ENCODE measurements at places on chromosomes 5 and 9.
A peak's percentile ranks its signal among the peaks of the same experiment; 100 is the strongest.

GRCh38 chr5:175837171-175837699, 34.1 kb upstream of the CPLX2 start:
- DNase-seq, result no peak

DNA sequence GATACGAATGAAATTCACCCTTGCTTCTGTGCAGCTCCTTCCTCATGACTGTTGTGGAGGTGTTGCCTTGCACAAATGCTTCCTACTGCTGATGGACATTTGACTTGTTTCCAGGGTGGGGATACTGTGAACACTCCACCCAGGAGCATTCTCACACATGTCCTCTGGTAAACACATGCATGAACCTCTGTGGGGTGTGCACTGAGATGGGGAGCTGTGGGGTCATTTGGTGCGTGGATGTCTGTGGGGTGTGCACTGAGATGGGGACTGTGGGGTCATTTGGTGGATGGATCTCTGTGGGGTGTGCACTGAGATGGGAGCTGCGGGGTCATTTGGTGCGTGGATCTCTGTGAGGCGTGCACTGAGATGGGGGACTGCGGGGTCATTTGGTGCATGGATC, 72.9 kb upstream of the IRX4 start:
- DNase-seq, result no peak

DNA sequence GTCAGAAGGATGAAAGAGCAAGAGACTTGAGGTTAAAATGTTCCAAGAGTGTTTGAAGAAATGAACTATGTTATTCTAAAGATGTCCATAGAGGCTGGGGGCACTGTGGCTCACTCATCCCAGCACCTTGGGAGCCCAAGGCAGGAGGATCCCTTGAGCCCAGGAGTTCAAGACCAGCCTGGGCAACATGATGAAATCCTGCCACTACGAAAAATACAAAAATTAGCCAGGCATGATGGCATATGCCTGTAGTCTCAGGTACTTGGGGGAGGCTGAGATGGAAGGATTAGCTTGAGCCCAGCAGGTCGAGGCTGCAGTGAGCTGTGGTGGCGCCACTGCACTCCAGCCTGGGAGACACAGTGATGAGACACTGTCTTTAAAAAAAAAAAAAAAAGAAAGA, 2.7 kb downstream of the AOPEP start:
- DNase-seq, result no peak

DNA sequence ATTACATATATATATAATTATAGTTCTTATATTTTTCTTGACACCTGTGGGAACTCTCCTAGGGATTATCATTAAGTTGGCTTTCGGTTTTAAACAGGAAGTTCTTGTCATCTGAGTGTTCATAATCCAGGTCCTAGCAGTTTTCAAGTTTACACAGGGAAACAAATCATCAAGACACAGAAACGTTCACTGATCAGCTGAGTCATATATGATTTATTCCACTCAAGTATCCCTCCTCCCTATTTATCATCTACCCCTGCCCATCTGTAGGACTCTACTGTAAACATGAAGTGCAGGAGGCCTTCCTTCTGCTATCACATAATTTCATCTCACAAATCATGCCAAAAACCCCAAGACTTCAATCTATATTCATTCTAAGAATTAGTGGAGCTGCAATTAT, 6.3 kb downstream of the SLC25A51 start:
- no peak for DNase-seq

- DNase-seq, result no peak
Measured at GRCh38 chr9:130833031-130833990, 1.7 kb upstream of the ABL1 start.

DNA sequence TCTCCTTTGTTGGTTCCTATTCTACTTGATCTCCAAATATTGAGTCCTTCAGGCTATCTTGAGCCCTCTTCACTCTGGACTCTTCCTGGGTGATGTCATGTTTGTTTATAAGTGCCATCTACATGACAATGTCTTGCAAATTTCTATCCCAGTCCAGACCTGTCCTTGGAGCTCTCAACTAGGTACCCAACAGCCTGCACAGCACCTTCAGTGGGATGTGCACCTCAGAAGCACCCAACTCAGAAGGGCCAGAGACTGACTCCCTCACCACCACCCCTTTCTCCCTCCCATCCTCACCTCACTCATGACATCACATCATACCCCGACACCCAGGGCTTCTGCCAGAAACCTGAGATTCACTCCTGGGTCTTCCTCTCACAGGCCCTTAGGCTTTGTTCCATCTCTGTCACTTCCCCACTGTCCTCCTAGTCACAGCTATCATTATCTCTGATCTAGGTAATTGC, 14.4 kb downstream of the TXN start:
- no peak for DNase-seq

DNA sequence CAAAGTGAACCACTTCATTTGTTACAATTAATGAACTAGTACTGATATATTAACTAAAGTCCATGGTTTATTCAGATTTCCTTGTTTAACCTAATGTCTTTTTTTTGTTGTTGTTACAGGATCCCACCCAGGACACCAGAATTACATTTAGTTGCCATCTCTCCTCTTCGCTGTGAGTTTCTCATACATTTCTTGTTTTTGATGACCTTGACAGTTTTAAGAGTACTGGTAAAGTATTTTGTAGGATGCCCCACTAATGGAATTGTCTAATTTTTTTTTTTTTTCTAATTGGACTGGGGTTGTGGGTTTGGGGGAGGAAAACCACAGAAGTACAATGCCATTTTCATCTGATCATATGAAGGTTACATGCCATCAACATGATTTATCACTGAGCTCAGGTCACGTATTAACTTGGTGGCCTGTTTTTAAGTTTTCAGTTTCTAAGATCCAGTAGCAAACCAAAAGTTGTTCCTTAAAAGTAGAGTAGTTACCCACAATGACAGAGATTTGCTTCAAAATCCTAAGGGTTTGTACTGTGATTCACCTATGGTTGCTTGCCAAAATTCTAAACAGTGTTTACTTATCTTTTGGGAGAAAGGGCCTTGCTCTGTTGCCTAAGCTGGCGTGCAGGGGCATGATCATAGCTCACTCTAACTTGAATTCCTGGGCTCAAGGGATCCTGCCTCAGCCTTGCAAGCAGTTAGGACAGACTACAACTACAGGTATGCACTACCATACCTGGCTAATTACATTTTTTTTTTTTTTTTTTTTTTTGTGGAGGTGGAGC, 4.5 kb upstream of the OTULIN start:
- no peak for DNase-seq

DNA sequence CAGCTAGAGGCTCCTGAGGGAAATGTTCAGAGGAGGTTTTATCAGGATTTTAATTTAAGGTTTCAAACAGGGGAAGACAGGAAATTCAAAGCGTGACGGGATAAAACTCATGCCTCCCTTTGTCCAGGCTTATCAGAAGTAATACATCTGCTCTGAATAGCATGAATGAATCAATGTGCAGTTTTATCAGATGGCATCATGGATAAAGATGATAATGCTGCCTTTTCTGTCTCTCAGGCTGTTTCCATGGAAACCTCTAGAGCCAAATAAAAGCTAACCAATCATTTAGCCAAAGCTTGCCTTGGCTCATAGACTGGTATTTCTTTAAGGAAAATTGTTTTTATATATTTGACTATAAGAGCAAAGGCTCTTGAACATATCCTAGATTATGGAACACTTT, 16.4 kb downstream of the MFAP3 start:
- DNase-seq, result no peak

- no peak for DNase-seq
Measured at GRCh38 chr9:117671468-117671867, 32.7 kb upstream of the TLR4 start.

GRCh38 chr5:96280946-96281393, 152.1 kb downstream of the PCSK1 start:
- no peak for DNase-seq

GRCh38 chr9:84823421-84824271, 154.1 kb downstream of the NTRK2 start:
- DNase-seq, result no peak

DNA sequence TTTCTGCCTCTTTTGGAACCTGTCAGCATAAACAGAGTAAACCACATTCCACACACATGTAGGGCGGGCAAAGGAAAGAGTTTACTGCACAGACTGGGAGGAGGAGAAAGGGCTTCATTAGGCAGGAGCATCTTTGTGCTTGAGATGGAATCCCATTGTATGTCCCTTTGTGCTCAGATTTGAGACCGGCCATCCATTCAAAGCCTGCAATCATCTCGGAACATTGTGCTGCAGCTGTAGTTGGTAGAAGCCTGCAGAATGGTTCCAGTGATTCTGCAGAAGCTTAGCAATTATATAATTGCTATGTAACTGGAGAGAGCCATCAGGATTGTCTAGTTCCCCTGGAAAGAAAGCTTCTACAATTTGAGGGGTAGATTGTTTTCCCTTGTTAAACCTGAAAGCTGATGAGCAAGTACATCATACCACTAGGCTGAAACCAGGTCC, 16.5 kb downstream of the ZNF462 start:
- DNase-seq, result no peak

GRCh38 chr9:101691657-101692056, 46.8 kb downstream of the GRIN3A start:
- DNase-seq, result no peak

DNA sequence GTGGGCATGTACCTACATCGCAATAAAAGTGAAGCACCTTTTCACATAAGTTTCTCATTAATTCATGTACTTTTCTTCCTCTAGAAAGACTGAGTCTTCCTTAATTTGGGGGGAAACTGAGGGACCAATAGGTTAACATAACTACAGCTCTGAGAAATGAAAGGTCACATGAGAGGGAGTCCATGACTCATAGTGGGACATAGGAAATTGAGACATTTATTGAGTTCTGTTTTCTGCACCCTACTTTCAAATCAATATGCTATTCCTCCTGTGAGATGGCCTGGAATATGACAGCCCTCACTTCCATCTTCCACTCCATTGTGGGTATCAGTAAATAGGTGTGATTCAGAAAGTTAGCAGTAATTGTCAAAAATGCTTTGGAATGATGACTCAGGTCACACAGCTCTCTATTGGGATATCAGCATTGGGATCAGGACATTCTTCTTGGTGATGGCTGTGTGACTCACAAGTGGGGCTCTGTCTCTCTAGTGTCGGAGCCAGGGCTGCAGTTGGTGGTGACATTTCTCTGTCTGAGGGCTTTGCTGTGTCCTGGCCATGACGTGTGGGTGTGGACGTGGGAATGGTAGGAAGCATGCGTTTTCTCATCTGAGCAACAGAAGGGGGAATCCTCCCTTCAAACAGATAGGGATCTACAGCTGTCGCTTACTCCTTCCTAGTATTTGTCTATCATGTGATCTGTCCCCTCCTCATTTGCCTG, 125.0 kb downstream of the TRIO start:
- DNase-seq, result no peak

- DNase-seq, result no peak
Measured at GRCh38 chr9:69036799-69037198, 1.2 kb downstream of the FXN start.

GRCh38 chr5:79235261-79235633, 684 bp upstream of the JMY start:
- peak; percentile 38 for DNase-seq

- no peak for DNase-seq
Measured at GRCh38 chr9:106758911-106759310, 104.1 kb upstream of the ZNF462 start.

GRCh38 chr9:80720579-80720978, 968.8 kb downstream of the TLE1 start:
- no peak for DNase-seq

DNA sequence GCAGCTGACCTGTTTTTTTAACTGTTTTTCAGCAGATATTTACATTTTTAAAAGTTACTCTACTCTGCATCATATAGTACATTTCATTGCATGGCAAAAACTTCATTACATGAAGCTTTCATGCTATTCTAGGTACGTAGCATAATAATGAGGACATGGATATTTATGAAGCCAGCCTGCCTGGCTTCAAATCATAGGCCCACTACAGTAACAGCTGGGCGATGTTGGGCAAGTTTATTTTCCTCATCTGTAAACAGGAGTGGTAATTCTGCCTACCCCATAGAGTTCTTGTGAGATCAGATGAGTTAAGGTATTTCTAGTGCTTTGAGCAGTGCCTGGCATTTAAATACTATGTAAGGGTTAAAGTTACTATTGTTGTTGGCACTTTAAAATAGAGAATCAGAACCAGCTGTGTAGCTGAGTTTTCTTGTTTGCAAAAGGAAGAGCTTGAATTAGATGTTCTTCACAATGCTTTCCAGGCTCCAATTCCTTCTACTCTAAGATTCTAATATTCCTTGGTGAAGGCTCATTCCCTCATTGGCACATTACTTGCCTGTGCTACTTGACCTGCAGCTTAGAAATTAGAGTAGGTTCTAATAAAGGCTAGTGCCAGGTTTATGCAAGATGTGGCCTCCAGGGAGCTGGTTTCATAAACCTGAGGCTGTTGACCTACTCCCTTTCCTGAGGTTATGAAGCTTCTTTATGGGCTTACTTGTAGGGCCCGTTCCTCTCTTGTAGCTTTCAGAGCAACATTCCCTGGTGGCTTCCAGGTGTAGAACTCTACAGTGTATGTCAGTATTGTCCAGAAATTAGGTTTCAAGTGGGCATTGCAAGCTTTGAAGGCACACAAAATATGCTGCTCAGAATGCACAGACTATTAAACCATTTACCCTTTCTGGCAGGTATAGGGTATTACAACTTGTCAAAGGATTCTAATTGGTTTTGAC, 14.5 kb downstream of the ANP32B start:
- no peak for DNase-seq

DNA sequence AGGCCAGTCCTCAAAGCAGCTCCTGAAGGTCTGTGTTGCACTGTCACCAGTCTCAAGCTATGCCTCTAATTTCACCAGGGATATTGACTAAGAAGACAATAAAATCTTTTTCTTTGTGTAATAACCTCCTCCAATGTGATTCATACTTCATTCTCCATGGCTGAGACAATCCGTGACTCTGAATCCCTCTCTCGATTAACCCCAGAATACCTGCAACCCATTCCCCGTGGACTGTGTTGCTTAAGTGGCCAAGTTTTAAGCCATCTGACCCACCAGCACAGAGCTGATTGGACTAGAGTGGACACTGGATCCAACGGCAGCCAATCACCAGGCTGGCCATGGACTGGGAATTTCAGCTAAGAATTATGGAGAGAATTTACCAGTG, 5.4 kb upstream of the CCIN start:
- no peak for DNase-seq

- no peak for DNase-seq
Measured at GRCh38 chr9:133987446-133987788, 4.7 kb downstream of the VAV2 start.

DNA sequence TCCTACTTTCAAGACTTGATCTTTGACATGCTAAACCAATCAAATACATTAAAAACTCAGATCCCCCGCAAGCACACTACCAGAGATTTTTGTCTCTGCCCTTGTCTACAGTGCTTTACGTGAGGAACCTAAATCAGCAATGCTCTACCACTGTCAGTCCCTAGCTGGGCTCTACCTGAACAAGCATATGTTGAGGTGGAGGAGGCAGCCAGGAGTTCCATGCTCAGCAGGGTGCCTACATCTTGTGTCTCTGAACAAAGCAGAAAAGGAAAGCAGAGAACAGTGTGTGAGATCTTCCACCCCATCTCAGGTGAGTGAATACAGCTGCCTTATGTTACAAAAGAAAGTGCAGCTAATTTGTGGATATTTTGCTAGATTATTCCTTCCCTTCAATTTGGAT, 255.0 kb downstream of the NDUFS4 start:
- no peak for DNase-seq
